Tongue (tissue), 3 donors: ENCODE measurements at places on chromosomes 16 and 17. TPM values are rescaled to one million over a fixed set of nuclear protein-coding genes. Genes with fewer than 3 reads are reported as not detected.

CLEC10A gene
- 2.8 TPM for total RNA-seq

OTOP2 gene
- not detected for total RNA-seq

CACNG5 gene
- total RNA-seq: not detected

TCAP gene
- total RNA-seq: 608 TPM

MMP2 gene
- 363 TPM for total RNA-seq

RNF157 gene
- 6.7 TPM for total RNA-seq

OR1F1 gene
- not detected for total RNA-seq

VAT1L gene
- total RNA-seq: 2.3 TPM

- no peak for DNase-seq
Observed at GRCh38 chr16:54443352-54443751, 156.8 kb upstream of the IRX3 start.

- no peak for DNase-seq
Observed at GRCh38 chr17:50188531-50188920, 12.9 kb downstream of the COL1A1 start.

- no peak for DNase-seq
Observed at GRCh38 chr16:68636064-68636560, 9.0 kb upstream of the CDH3 start.

GRCh38 chr17:2235792-2236366 is 67.7 kb downstream of the SMG6 start:
- DNase-seq: peak; percentile 54

- no peak for DNase-seq
Observed at GRCh38 chr17:72970246-72970645, 122.2 kb downstream of the SLC39A11 start.
